LHCN-M2 (cell line): ENCODE measurements at places on chromosomes 3 and 15.

DNA sequence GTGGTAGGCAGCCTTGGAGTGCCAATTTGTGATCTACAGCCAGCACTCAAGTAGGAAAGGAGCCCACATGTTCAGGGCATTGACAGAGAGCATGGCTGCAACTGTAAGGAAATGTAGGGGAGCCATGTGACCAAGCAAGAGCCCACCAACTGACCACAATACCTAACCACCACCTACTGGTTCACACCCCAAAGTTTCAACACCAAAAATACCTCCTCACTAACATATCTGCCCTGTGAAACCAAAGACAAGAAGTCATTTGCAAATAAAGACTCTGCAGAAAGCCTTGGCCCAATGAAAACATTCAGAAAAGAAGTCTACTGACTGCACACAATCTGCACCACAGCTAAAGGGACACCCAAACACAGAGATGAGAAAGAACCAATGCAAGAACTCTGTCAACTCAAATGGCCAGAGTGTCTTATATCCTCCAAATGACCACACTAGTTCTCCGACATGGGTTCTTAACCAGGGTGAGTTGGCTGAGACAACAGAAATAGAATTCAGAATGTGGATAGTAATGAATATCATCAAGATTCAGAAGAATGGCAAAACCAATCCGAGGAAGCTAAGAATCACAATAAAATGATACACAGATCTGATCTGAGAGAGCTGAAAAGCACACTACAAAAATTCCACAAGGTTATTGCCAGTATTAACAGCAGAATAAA, 40.6 kb downstream of the SLC9C1 start:
- no peak for DNase-seq

DNA sequence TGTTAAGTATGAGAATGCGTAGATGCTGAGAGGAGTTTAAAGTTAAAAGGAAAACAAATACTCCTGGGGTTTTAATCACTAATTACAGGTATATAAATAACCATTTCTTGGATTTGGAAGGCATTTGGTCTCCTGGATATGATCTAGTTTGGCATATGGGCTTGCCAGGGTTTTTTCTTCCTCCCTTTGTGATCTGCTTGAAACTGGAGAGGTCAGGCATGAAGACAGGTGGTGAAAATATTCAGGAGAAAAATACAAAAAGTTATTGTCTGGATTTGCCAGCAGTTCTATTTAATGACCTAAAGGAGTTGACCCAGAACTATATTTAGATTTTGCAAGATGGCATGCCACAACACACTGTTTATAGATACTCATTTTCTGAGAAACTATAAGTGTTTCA, 136.3 kb downstream of the DIPK2A start:
- peak; percentile 43 for DNase-seq

GRCh38 chr3:187016639-187017345, 86.5 kb downstream of the ST6GAL1 start:
- no peak for DNase-seq

- no peak for DNase-seq
These were observed 43.0 kb downstream of the LIPC start for GRCh38 chr15:58474741-58475323.

DNA sequence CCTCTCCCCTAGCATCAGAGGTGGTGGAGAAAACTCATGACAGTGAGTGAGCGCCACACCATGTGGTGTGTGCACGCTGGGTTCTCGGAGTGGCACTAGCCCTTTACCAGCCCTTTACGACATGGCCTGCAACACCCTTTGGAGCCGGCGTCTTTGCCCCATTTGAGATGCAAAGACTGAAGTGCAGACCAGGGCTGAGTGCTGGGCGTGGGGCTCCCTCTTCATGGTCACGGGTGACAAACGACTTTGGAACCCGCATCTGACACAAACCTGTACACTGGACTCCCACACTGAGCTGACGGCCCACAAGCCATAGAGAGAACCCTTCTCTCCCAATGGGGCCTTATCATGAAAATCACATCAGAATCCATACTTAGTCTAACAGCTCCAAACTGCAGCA, 76.8 kb upstream of the ALDH1L1 start:
- DNase-seq = no peak

- no peak for DNase-seq
These were observed 4.8 kb downstream of the MESD start for GRCh38 chr15:80984856-80985255.

DNA sequence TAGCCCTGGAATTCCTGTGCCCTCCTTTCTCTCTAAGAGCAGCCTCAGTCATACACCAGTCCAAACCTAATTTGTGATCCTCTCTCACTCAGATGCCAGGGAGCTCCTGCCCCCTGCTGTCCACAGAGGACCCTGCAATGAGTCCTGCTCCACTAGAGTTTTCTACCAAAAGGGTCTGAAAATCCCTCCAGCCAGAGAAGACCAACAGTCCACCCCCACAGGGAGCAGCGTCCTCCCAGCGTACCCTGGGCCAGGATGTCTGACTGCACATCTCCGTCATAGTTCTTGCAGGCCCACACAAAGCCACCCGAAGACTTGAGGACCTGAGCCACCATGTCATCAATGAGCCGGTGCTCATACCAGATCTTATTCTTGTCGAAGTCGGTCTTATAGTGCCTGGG, 15.4 kb downstream of the IDH2 start:
- peak; percentile 44 for DNase-seq

DNA sequence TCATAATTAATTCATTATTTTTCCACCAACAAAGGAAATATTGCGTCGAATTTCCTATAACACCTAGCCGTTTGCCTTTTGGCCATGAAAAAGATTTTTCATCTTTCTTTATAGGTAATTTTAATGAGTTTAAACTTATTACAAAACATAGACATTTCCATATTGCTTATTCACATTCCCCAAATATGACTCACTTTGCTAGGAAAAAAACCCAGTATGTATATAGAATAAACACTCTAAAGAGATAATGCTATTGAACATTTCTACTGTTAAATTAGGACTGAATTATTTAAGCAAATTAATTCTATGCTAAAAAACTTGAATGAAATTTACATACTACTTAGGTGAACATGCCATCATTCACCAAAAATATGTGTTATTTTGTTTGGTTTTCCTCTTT, 16.2 kb downstream of the ZPLD1 start:
- no peak for DNase-seq

DNA sequence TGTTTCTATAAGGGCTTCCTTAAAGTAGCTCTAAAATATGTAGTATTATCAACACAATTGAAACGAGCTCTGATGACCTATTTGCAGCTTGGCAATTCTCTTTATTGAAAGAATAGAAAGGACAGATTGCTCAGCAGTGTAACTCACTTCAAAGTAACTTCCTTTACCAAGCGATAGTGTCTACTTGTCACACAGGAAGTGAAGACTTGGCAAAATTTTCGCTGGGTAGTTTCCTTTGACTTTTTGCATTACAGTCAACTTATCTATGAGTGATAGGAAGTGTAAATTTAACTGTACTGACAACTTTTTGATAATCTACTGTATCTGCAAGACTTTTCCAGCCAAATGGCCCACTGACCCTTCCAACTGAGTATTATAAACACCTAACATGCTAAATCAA, 22.8 kb downstream of the SLC9A9 start:
- no peak for DNase-seq

DNA sequence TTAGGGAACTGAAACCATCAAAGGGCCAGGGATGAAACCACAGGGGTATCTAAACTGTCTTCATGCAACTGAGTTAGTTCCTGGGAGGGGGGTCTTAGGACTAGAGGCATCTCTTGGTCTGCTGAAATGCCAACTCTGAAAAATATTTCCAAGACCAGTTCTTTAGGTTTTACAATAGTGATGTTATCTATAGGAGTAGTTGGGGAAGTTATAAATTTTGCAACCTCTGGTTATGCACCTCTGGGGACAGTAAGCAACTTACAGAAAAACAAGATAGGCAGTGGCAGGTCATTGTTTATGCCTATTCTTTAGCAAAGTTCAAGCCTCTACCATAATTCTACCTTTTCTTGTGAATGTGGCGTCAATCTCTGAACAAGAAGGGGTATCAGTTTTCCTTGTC, 60.5 kb upstream of the MINAR1 start:
- DNase-seq = no peak

DNA sequence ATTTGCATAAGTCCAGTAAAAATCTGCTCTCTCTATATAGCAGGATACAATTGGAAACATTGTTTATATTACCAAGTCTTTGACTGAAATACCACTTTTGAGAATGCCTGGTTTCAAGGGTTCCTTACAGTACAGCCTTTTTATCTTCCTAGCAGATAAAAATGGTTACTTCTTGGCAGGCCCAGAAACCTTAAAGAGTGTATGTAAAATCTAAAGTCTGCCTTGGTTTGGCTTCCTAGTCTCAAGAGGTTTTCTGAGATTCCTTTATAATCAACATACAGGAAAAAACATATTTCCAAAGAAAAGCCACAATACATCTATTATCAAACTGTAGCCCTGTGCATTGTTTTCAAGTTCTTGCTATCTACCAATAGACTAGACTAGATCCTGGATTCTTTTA, 84.6 kb downstream of the PLSCR2 start:
- no peak for DNase-seq

- DNase-seq = peak; percentile 82
These were observed 198.9 kb upstream of the LPP start for GRCh38 chr3:187954873-187955586.

DNA sequence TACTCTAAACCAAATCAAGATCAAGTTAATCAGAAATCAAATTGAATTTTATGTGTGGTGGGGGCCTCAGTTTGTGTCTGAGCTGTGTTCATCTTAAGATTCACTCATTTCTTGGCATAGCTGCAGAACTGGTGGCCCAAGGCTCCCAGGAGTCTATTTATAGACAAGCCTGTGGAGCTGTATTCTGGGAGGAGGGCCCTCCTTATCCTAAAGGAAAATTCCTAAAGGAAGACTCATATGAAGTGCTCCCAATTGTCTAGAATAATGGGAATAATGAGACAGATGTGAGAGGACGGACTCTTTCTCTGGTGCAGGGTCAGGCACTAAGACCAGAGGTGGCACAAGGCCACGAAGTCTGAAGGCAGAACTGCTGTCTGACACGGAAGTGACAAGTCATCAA, 38.9 kb downstream of the C3orf85 start:
- no peak for DNase-seq

DNA sequence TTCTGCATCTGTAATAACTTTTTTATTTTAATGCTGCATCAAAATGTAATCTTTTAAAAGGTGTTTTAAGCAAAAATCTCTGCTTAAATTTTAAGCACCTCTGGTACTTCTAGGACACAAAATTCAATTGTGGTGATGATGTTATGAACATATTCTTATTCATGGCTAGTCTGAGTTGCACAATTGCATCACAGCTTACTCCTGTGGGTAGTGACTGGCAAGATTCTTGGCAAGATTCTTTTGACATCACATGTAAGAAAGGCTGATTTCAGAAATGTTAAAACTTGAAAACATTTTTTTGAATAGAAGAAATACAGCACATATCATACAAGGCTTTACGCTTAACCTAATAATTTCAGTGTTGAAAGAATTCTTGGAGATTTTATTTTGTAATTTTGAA, 35.7 kb downstream of the IQCH start:
- DNase-seq = peak; percentile 42

GRCh38 chr3:33886015-33886414, 87.6 kb downstream of the PDCD6IP start:
- peak; percentile 32 for DNase-seq

DNA sequence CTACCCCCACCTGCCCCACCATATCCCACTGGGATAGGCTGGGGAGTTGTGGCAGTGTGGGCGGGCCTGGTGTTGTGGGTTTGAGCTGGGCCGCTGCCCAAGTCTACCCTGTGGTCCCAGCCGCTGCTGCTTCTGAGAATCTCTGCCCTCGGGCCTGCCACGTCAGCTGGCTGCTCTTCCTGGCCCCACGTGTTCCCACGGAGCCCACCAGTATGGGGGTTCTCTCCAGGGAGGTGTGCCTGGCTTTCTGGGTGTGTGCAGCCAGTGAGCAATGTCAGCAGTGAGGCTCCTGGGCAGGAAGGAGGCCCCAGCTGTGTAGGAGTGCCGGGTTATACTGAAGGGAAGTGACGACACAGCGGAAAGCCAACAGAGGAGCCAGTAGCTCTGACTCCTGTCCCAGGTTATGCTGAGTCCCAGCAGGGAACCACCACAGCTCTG, 10.5 kb downstream of the GNAI2 start:
- peak; percentile 95 for DNase-seq

DNA sequence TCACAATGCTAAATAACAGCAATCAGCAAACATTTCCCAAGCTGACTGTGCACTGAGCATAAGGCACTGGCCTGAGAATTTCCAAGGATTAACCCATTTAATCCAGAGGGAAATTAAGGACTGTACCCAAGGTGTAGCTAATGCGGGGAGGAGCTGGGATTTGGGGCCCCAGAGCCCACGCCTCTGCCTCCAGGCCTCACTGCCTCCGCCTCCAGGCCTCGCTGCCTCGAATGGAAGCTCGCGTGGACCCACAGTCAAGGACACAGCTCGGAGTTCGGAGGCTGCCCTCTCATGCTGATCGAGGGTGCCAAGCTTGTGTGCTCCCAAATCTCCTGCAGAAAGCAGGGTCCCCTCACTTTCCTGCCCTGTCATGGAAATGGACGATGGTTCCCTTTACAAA, 76.5 kb upstream of the SNRPA1 start:
- no peak for DNase-seq

- DNase-seq = peak; percentile 18
These were observed 69.9 kb downstream of the TBC1D5 start for GRCh38 chr3:17672506-17672905.

DNA sequence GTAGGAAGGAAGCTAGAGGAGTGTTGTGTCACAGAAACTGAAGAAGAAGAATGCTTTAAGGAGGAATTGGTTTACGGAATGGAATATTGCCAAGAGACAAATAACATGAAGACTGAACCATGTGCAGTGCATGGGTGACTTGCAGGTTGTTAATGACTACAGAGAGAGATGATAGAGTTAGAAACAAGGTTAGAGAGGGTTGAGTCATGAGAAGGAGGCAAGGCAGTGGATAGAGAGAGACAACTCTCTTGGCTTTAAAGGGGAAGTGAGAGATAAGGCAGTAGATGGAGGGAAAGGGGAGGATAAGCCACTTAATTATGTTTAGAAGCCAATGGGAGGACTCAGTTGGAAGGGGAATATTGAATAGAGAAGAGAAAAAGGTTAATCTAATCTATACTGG, 119.3 kb upstream of the CCNL1 start:
- no peak for DNase-seq

- peak; percentile 85 for DNase-seq
These were observed 912.7 kb downstream of the TUSC7 start for GRCh38 chr3:117622171-117622841.

GRCh38 chr3:130669740-130670139, 76.9 kb downstream of the PIK3R4 start:
- no peak for DNase-seq

DNA sequence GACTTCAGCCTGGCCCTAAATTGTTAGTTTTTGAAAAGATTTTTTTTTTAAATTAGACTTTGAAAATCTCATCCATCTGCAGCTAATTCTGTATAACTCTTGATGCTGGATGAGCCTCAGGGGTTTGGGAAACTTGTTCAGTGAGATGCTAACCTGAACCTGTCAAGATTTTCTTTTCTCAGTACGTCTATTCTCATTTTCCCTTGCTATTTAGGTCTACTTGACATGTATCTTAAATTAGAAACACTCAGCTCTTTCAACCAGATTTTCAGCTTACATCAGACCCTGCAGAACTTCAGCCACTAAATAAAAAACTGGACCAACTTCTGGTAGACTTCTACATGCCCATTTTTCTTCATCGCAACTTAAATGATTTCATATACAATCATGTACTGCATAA, 61.4 kb downstream of the MFSD1 start:
- no peak for DNase-seq
